Right atrium auricular region (tissue), 2 donors: ENCODE measurements at places on chromosomes 5 and 9. TPM values are rescaled to one million over a fixed set of nuclear protein-coding genes. Genes with fewer than 3 reads are reported as not detected.

Gene SLC44A1
- 19.5 TPM for total RNA-seq

Gene ARID3C
- not detected for total RNA-seq

Gene RPP25L
- total RNA-seq: 29.9 TPM

Gene PKD2L2
- not detected for total RNA-seq

Gene CIZ1
- 41.6 TPM for total RNA-seq

Gene BTNL9
- total RNA-seq: 23.5 TPM

Gene ARL14EPL
- total RNA-seq: not detected
